Stimulated activated CD8-positive, alpha-beta memory T cell treated with anti-CD3 and anti-CD28 coated beads, Interleukin-15, amount 100 ng/mL, for 48 hours (primary cell): ENCODE measurements at places on chromosomes 12 and 14.

- no peak for DNase-seq
These were observed 7.7 kb upstream of the BCL7A start for GRCh38 chr12:122013791-122014590.

GRCh38 chr12:97647142-97647541 is 184.5 kb downstream of the RMST start:
- DNase-seq: no peak

DNA sequence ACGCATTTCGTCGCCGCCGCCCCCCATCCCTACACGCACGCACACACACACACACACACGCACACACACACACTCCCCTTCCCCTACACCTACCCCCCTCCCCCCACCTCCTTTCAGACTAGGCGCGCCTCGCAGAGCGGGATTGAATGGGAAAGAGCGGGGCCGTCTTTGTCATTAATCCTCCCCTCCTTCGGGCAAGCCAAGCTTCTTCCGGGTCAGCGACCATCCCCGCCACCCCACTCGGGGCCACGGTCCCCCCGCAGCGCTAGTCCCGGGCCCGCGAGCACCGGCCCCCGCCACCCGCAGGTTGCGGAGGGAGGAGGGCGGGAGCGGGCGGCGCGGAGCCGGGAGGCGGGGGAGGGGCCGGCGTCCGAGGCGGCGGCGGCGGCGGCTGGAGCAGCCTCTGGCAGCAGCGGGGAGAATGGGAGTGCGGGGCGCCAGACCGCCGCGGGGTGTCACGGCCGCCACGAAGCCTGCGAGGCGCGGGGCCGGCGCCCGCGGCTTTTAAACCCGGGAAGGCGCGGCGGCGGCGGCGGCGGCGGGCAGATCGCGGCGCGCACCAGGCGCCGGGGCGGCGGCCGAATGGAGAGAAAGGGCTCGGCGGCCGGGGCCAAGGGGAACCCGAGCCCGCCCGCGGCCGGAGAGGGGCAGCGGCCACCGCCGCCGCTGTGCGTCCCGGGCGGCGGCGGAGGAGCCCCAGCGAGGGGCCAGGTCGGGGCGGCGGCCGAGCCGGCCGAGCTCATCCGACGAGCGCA is at the start of gene TTC9:
TTC9 (plus strand) TSS at position 369 of the 755 bp plus-strand sequence; CDS start at position 583, 214 bp downstream.
- DNase-seq: no peak

DNA sequence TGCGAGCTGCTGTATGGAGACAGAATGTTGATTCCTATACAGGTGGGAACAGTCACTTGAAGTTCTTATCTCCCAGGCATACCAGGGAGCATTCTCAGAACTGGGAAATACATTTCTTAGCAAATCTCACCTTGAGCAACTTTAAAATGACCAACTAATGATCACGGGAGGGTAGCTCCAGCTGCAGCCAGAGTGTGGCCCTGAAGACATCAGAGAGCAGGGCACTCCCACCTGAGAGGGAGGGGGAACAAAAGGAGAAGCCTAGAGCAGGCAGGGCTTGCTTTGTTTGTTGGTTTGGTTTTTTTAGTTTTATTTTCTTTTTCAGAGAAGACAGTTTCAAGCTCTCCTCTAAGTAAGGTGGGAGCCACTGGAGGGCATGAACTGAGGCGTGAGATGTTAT is 101.1 kb downstream of the OTX2 start:
- no peak for DNase-seq

DNA sequence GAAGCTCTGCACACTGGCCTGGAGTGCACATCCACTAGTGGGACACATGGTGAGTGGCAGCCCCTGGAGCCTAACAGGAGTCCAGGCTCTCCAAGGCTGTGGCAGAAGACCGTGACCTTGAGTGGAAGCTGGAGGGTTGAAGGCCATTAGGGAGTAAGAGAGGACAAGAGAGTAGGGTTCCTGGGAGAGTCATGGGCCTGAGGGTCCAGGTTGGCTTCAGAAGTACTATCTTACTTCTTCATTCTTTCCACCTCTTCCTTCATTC is 406 bp downstream of the IL23A start:
- DNase-seq: no peak

GRCh38 chr12:92068459-92068858 is 77.2 kb downstream of the BTG1 start:
- DNase-seq: no peak

DNA sequence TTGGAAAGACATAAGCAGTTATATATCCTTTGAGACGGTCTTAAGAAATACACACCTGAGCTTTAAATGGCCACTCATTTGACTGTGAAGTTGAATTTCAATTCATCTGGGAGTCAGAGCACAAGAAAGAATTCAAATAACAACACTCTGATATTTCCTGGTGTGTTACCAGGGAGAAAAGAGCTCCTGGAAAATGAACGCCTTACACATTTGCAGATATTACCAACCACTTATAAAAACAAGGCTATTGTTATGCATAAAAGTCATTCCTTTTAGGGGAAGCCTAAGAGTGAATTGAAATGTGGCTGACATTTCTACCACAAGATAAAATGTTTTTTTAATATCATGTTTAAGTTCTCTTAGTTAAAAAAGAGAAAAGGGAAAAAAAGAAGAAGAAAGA is 229.2 kb upstream of the PLEKHG7 start:
- no peak for DNase-seq

- DNase-seq: no peak
These were observed 1177.1 kb downstream of the FLRT2 start for GRCh38 chr14:86707071-86707470.
